ENCODE measurements at places on chromosomes 12 and 14.

GRCh38 chr14:53711205-53711604 lies 245.4 kb downstream of the BMP4 start:
- no peak for DNase-seq

- DNase-seq = no peak
These were observed 73.8 kb downstream of the KIAA0586 start for GRCh38 chr14:58501214-58501816.

DNA sequence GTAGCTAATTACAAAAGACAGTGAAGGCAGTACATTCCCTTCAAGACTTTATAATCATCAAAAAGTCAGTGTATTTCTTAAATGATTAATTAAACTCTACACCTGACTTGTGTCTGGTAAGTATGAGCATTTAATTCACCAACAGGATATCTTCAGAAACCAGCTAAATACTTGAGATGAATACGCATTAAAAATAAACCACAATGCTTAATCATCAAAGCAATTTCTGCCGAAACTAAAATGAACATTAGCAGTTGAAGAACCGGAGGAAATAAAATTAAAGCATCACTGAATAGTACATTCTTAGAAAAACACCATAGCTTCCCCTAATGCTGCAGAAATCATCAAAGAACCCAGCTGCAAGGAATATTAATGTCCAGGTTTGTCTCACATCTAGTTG lies 32.7 kb downstream of the SLC25A21 start:
- DNase-seq = no peak

GRCh38 chr12:92866418-92866817 lies 62.7 kb downstream of the EEA1 start:
- DNase-seq = no peak

DNA sequence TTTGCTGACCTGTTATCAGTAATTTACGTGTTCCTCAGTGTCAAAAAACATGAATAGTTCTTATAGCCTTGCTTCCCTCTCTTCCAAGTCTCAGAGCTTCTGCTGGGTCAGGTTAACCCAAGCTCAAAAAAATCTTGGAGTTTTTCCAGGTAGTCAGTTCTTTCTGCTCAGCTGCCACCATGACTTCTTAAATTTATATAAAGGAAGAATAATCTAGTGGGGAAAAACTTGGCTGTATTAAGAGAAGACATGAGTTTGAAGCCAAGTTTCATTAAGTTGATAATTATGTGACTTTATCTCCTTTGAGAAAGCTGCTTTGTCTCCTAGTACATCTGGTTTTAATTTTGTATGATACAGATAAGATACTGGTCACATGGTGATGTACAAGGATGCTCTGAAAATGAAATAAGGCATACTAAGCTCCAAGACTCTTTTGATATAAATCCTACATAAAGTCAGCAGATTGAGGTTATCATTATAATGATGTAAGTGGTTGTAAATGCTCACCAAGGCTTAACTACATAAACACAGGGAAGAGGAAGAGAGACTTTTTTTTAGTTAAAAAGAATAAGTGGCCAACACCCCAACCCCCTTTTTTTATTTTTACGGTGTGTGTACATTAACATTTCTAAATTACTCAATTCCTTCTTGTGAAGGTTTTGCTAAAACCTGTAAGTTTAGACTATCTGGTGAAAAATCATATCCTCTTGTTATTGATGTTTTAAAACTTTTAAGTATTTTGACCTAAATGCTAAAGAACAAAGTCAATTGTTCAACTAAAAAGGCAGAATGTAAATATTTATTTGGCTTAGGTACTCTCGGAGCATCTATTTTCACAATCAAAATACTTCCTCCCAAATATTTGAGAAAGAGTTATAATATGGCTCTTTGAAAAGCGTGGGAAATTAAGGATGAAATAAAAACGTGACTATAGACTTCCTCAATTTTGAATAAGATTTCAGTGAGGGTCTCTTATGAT lies 84.1 kb upstream of the SLC38A2 start:
- no peak for DNase-seq

- no peak for DNase-seq
These were observed 15.4 kb downstream of the TRAPPC6B start for GRCh38 chr14:39154594-39155189.

- DNase-seq = no peak
These were observed 175.4 kb upstream of the CDKN3 start for GRCh38 chr14:54221432-54221803.

GRCh38 chr12:76945867-76946266 lies 67.0 kb upstream of the CSRP2 start:
- no peak for DNase-seq
